ENCODE measurements at places on chromosomes 13 and 19.

DNA sequence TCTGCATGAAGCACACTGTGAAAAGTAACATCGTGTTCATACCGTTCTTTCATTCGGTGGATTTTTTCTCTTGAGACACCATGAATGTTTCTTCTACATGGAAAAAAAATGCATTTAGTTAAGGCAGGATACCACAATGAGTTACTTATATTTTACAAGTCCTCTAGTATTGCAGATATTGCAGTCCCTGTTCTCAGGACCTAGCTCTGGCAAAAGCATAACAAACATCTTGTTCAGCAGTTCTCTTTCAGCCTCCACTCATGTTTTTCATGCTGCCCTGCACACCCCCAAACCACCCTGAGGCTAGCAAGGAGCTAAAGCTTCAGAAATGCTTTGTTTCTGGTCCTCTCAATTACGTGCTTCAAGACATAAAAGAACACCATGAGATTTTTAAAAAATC lies 24.8 kb downstream of the N4BP2L1 start:
- no peak for DNase-seq

GRCh38 chr13:30847650-30848307 lies 58.3 kb upstream of the MEDAG start:
- no peak for DNase-seq

GRCh38 chr13:27913160-27913559 lies 6.6 kb upstream of the PDX1 start:
- no peak for DNase-seq

- no peak for DNase-seq
These were observed 22.9 kb upstream of the MYDGF start for GRCh38 chr19:4693078-4693350.

DNA sequence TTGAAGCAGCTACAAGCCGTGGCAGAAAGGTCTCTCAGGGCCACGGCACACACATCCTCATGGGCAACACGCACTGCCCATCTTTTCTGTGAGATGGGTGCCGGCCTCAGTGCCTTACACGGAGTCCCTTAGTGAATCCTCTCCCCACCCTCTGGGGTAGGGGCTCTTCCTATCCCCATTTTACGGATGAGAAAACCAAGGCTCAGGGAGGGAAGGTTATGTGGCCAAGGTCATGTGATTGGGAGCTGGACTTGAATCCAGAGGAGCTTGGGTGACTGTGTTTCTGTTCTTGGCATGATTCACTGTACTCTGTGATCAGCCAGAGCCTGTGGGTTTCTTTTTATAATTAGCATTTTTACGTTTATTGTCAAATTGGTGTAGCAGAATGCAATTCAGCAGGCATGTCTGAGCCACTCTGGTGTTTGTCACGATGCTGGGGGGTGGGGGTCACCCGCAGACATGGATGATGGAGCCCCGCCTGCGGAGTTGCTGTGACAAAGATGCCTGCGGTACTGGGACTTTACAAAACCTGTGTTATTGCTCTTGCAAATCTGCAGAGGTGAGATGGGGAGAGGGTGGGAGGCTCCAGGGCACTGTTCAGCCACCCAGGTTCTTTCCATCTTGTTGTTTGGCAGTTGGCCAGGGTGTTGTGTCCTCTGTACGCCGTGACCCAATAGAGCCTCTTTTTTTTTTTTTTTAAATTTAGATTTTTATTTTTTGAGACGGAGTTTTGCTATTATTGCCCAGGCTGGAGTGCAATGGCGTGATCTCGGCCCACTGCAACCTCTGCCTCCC lies 4.5 kb downstream of the SCN1B start:
- DNase-seq, result no peak

DNA sequence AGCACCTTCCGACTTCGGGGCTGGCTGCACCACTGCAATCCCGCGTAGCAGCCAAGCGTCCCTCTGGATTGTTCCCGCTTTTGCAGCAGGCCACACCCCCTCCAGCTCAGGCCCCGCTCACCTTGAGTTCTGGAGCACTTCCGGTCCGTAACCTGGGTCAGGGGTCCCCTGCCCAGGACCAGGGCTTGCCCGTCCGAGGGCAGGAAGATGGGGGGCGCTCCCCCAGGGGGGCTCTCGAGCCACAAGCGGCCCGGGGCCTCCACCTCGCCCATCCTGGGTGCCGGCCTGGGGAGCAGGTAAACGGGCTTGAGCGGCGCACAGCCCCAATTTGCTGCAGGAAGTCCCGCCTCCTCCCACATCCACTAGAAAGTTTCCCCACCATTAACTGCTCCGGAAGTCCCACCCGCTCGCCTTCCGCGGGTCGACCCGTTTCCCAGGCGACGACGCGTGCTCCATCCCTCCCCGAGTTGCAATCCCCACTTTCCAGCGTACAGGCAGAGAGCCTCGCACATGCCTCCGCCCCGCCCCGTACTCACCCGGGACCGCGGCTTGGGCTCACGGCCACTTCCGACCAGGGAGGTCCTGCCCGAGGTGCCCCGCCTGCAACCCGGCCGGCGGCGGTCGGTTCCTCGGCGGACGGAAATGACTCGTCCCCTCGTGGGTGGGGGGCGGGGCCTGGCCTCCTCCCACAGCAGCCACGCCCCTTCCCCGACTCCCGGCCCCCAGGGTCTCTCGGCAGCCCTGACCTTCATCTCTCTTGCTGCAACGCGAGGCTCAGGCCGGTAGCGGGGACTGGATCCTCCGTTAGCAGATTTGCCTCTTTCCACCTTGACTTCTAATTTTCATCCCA lies at the start of gene PNKP:
PNKP (minus strand) TSS at position 644 of the 850 bp plus-strand sequence; CDS start at position 272, 372 bp downstream.
- DNase-seq, result peak; percentile 93

GRCh38 chr13:91168386-91168711 lies 179.1 kb upstream of the MIR17HG start:
- DNase-seq, result no peak

DNA sequence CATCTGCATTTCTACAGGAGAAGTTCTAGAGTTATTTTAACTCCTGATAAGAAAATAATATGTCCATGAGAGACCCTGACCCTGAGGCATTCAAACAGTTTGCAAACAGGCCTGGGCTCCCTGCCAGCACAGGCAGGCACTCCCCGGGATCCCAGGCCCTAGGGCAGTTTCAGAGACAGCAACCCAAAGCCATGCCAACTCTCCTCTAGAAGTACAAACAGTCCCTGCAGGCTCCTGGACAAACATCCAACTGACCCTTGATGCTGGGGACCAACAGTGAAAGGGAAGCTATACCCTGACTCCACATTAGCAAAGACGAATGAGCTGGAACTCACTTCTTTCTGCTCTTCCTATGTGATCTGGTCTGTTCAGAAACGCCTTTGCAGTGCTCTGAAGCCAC lies 44.8 kb downstream of the CCDC70 start:
- DNase-seq, result no peak

- no peak for DNase-seq
These were observed at the start of gene NPAS1 for GRCh38 chr19:47019431-47020041. TSS of gene NPAS1 (plus strand) at chr19:47019837. CDS start at chr19:47021048, 1,211 bp downstream.

DNA sequence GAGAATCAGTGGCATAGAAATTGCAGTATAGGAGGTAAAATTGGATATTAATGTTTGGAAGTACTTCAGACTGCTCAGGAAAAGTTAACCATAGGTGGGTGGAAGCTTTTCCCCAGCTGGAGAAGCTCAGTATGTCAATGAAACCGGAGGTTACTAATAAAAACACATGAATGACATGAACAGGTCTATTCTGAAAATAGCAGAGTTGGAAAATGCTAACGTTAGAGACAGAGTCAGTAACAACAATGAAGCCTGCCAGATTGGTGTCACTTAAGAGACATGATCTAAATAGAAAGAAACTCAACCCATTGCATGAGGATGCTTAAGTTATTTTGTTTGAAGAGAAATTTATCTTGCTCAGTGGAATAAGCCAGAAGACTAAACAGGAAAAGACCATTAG lies 364.5 kb downstream of the DNAJC15 start:
- no peak for DNase-seq

GRCh38 chr19:19460761-19461265 lies 54.5 kb downstream of the TSSK6 start:
- peak; percentile 60 for DNase-seq

DNA sequence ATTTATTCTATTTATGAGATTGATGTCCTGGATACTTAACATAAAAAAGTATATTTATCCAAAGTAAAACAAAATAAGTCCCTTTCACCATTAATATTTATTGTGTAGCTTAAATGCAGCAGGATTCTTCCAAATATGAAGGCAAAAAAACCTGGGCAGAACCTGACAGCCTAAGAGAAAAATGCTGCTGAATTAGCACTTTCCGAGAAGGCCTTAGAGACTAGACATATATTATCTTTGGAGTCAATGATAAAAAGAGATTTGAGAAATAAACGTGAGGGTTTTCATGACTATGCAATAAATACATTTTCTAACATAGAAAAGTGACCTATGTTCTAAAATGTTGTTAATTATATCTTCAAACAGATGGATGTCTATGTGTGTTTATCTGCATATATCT lies 566.9 kb downstream of the PCDH9 start:
- no peak for DNase-seq

- DNase-seq, result no peak
These were observed 164.5 kb downstream of the RGCC start for GRCh38 chr13:41621716-41622431.

GRCh38 chr13:80695841-80696240 lies 354.9 kb upstream of the SPRY2 start:
- DNase-seq, result no peak

DNA sequence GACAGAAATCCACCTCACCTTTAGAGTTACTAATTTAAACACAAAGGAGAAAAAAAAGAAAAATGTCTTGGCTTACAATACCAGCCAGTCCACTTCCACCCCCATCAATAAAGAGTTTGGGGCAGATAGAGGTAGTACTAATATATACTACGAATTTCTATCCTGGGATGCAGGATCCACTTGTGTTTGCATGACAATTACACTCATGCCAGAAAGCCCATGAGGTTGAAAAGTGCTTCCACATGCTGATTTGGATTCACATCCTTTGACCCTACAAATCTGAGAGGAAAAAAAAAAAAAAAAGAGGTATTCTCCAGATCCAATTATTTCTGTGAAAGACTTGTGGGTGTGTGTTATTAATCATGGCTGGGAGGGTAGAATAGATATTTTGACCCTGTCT lies 335.2 kb downstream of the SLITRK1 start:
- no peak for DNase-seq

GRCh38 chr13:110186231-110186855 lies 120.6 kb downstream of the COL4A1 start:
- no peak for DNase-seq

- DNase-seq, result no peak
These were observed 1.5 kb upstream of the ASPDH start for GRCh38 chr19:50515168-50515561.

DNA sequence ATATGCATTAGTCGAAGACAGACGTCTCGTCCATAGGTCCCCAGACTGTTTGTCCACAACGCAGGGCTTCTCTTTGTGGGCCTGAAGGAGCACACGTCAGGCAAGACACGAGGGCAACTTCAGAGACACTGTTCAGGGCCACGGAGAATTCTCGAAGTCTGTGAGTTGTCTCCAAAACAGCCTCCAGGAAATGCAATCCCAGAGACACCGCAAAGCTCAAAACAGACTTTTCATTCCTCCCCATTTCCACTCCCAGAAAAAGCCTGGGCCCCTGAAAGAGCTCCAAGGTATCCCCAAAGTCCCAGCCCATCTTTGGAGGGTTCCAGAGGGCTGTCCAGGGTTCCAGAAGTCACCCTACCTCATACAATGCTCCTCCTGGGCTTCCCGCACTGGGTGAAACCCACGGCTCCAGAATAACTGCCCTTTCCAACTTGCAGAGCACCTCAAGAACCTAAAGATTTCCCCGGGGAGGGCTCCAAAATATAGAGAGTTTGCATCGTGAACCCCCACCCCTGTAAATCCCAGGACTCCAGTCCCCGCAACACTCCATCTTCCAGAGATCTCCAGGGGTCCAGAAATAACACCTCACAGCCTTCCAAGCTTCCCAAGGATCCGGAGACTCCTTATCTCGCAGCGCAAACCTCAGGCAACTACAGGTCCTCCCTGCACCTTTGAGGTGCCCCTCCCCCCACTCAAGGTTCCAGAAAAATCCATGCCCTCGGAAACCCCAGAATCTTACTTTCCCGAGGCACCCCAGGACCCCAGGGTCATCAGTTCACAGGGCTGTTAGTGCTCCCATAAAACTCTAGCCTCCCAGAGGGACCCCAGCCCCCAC lies 687 bp upstream of the FTL start:
- no peak for DNase-seq

GRCh38 chr13:113557013-113557412 lies 27.5 kb upstream of the TFDP1 start:
- no peak for DNase-seq

- DNase-seq, result no peak
These were observed 175.8 kb downstream of the TDRD3 start for GRCh38 chr13:60572855-60573254.

DNA sequence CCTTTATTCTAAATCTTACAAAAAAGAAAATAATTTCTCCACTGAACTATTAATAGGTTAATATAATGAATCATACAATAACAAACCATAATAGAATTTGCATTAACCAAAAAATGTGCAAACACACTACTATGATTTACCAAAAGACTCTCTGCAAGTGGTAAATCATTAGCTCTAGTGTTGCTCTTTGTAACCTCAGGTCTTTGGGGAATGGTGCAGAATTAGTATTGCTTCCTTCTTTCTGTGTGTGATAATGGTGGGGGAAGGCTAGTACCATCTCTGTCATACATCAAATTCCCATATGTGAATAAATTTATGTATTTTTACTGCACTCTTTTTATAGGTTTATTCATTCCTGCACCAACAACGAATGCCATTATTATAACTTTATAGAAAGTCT lies 105.1 kb downstream of the COG6 start:
- DNase-seq, result no peak

- DNase-seq, result no peak
These were observed 331.5 kb upstream of the ARGLU1 start for GRCh38 chr13:106899442-106899841.

DNA sequence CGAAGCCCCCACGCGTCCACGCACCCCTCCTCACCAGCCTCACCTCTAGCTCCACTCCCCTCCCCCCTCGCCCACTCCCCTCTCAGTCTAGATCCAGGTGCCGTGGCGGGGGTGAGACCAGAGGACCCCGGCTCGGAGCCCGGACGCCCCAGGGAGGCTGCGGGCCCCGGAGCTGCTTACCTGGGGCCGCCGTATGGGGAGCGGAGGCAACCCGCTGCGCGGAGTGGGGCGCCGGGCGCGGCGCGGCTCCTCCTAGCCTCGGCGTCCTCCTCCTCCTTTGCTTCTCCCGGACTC lies 353 bp downstream of the ENOX1 start:
- DNase-seq, result no peak

- DNase-seq, result no peak
These were observed 294.2 kb downstream of the TEX29 start for GRCh38 chr13:111614613-111615012.

DNA sequence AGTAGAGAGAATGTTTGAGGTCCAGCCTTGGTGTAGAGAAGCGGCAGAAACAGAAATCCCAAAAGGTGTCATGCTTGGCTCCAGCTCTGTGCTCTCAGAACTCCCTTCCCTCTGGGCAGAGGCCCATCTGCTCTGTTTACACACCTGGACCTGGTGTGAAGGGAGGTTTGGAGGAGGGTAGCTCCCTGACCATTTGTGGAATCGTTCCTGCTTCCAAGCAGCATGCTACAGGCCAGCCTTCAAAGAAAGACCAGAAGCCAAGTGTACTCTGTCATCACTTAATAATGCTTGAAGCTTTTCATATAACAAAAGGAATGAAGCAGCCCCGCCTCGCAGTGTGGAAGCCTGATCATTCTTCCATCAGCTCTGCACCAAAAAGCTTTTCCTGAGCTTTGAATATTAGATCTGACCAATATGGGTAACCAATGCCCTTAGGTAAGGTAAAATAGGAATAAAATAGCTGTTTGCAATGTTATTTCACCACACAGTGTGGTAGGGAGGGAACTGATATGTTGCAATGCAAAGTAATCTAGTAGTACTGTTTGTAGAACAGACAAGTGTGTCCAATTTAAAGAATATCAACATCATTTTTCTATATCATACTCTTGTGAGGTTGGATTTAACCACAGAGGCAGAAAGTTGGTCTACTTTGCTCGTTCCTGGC lies 63.3 kb downstream of the ZIC5 start:
- DNase-seq, result no peak

Measured in hindlimb muscle (tissue), 1 donor.